Fibroblast of skin of left quadriceps (primary cell): ENCODE measurements at places on chromosomes 2 and 18.

GRCh38 chr2:122179492-122180165 lies 424.2 kb downstream of the TSN start:
- DNase-seq = no peak

- DNase-seq = no peak
Measured at GRCh38 chr2:231212329-231212845, 14.0 kb downstream of the ARMC9 start.

- no peak for DNase-seq
Measured at GRCh38 chr2:43958397-43959275, 37.2 kb downstream of the LRPPRC start.

- DNase-seq = no peak
Measured at GRCh38 chr2:223238301-223238700, 186.3 kb downstream of the KCNE4 start.

DNA sequence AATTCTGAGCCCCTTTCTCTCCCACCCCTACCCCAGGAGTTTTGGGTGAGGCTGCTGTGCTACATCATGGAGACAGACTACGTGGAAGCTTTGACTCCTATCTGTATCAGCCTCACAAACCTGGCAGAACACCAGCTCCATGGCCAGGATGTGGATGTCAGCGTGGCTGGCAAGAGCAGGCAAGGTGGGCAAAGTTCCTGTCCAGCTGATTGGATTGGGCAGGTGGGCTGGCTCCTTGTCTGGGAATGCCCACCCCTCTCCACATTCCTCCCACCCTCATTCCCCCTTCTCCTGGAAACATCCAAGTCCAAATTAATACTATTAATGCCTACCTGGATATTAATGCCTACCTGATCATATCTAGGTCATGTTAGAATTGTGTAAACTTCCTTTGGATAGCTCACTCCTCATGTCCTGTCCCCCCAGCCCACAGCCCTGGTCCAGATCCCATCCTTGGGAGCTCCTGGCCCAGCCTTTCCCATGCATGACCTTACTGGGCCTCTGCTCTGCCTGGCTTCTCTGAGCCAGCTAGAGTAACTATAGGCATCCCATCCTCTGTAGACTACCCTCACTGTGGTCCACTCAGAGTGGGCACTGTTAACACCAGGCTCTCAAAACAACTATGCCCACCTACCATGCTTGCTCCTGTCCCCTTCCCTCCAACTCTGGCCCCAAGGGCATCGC lies 24.1 kb downstream of the MROH2A start:
- no peak for DNase-seq

DNA sequence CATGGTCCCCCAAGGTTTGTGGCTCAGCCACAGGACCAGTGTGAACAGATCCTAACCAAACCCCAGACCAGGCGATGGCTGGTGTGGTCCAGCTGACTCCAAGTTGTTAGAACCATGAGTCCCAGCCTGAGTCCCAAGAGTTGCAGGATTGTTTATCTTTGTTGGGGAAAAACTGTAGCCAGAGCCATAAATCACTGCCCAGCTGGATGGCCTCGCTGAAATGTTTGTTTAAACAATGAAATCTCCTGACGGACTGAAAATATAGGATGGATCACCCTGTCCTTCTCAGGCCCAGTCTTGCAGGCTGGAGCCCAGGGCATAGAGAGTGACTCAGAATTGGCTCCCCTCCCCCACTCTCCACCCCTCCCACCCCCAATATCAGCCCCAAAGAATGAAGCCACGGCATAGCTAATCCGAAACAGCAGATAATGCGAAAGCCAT lies 36.4 kb downstream of the PKDCC start:
- DNase-seq = peak; percentile 73

DNA sequence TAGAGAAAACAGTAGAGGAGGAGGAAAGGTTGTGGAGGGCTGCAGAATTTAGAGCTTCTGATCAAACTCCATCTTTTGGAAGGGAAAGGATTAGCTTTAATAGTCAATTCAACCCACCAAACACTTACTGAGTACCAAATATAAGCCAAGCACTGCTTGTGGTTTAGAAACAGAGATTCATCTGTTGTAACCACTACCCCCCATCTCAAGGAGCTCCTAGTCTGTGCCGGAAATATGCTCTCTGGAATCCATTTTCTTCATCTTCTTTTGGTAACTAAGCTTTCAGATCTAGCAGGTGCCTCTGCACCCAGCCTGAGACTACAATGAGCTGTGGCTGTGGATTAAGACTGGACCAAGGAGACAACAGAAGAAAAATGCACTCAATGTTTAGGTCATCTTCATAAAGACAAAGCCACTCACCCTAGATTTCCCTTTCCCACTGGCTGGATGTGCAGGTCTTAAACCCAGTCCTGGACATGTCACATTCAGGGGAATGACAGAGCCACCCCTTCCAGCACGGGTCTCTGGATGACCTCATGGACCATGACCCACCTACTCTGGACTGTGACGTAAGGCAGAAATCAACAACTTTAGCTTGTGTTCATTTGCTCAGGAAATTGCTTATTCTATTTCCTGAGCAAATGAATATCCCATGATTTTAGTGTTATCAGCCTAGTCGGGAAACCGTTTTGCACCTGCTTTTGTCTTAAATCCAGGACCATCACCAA lies 52.9 kb downstream of the EPB41L3 start:
- DNase-seq = no peak

DNA sequence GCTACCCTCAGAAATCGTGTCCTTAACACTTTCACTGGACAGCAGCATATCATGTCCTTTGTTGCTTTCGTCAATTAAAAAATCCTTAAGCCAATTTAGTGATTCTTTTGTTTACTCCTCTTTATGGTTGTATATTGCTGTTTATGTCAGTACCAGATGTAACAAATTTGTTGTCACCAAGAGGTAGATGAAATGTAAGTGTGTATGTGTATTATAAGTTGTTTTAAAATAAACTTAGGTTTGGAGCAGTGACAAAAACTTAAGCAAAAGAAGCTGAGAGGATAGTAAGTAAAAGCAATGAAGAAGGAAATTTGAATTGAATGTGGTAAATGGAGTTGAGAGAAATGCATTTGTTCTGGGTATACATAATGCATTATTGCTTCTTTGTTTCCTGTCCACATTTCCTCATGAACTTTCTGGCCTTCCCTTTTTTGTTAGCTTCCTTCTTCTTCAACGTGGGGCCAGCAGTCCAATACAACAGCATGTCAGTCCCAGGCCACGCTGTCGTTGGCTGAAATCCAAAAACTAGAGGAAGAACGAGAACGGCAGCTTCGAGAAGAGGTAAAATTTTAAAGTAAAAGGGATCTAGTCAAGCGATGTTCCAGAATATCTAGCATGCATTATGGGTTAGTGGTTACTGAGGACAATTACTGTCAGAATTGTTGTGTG lies 30.5 kb upstream of the SNORC start:
- no peak for DNase-seq

GRCh38 chr2:196234672-196235071 lies 63.3 kb upstream of the STK17B start:
- no peak for DNase-seq

DNA sequence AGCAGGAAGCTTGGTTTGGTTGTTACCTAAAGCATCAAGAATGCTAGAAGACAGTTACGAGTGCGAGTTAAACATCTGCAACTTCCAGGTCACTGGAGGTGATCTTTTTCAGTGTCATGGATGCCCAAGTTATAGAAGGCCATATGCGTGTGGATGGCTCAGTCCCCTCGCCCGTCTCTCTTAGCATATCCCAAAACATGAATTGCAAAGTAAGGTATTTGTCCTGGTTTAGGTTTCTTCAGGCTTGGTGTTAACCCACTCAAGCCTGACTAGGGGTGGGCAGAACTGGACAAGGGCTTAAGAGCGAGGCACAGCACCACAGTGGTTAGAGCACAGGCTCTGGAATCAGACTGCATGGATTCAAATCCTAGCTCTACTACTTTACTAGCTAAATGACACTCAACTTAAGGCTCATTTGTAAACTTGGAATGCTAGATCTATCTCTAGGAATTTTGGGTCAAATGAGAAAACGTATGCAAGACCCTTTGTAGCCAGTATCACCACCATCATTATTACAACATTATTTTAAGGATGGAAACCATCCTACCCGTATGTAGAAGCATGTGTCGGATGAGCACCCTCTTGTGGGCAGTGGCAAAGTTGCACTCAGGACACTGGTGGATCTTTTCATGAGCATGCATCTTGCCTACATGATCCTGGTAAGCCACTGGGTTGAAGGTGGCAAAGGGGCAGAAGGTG lies 11.2 kb downstream of the ZNF142 start:
- peak; percentile 18 for DNase-seq

GRCh38 chr2:120934574-120935338 lies 199.1 kb downstream of the GLI2 start:
- DNase-seq = peak; percentile 75

DNA sequence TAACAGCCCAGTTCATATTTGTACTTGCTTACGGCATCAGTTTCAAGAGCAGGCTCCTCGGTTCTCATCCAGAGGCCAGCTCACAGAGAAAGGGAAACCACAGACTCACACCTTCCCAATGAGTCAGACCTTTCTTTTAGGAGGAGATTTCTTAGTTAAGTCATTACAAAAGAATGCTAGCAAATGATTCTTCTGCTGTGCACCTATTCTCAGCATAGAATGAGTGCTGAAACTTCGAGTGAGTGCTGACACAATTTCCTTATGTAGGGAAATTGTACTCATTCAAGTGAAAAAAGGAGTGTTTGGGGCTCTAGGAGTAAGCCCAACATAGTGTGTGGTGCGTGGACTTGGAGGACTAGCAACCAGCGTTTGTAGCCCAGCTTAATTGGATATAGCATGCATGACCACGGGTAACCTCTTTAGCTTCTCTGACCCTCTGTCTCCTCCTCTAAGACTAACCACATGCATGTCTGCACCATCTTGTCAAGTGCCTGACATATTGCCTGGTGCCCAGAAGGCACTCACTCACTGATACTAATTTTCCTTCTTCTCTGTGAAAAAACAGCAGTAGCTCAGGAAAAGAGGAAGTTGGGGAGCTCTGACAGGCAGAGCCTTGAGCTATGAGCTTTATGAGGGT lies 87.0 kb downstream of the ALPK2 start:
- DNase-seq = peak; percentile 94

GRCh38 chr2:27622921-27623384 lies 5.9 kb downstream of the CCDC121 start:
- peak; percentile 77 for DNase-seq

DNA sequence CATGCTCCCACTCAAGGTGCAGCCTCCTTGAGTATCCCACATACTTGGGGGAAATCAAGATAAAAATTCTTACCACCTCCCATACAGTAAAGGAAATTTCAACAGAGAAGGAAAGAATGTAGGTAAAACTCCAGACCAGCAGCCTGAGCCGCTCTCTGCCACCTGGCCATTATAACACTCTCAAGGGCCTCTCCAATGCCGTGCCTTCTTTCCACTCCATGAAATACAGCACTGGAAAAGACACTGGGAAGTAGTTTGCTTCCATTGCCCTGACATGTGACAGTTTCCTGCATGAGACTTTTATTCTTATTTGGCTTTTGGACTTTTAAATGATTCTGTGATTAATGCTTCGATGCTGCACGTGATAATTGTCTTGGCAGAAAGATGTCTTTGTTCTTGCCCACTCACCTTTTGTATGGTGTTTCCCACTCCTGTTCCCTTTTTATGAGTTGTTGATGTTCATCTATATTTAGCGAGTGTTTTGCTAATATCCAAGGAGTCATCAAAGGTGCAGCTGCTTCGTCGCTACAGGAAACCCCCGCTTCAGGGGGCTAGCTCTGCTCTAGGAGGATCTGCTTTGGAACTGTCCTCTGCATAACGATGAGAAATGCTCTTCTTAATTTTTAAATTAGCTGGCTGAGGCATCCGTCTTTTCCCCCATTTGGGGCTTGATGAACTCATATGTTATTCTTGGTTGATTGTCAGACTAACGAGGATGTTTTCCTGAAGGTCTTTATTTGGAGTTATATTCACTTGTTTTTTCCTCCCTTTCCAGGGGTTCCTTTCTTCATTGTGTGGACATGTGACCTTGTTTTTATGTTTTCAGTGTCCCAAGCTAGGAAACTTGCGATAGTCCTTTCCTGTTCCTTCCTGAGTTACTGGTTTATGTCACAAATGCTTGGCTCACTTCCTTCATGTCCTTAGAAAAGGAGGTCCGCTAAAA lies 179.4 kb downstream of the TXNL1 start:
- no peak for DNase-seq

DNA sequence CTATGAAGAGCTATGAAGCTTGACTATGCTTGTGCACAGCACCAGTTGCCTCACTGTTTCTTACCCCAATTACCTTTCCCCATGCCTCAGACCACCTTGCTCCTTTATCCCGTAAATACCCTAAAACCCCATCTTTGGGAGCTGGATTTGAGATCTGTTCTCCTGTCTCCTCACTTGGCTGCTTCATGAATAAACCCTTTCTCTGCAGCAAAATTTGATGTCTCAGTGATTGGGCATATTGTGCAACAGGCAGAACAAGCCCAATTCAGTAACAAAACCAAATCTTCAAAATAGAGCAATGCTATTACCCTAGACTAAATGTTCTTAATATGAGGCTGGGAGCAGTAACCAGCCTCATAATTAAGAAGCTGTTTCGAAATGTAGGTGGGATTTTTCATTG lies 3.5 kb upstream of the SSB start:
- DNase-seq = no peak

DNA sequence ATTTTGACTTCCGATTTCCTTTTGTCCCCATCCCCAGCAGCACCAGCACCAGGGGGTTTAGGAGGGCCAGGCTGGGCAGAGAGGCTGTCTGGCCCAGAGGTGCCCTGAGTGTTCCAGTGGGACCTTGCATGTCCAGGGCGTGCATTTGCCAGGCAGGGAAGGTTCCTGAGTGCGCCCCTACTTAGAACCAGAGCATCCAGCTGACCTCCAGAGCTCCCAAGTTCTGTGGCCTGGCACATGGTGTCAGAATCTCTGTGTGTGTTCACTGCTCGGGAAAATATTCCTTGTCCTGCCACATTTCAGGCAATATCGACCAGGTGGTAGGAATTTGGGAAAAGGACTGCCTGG lies 5.5 kb downstream of the SIX3 start:
- DNase-seq = no peak

- no peak for DNase-seq
Measured at GRCh38 chr2:122191331-122191730, 435.9 kb downstream of the TSN start.

DNA sequence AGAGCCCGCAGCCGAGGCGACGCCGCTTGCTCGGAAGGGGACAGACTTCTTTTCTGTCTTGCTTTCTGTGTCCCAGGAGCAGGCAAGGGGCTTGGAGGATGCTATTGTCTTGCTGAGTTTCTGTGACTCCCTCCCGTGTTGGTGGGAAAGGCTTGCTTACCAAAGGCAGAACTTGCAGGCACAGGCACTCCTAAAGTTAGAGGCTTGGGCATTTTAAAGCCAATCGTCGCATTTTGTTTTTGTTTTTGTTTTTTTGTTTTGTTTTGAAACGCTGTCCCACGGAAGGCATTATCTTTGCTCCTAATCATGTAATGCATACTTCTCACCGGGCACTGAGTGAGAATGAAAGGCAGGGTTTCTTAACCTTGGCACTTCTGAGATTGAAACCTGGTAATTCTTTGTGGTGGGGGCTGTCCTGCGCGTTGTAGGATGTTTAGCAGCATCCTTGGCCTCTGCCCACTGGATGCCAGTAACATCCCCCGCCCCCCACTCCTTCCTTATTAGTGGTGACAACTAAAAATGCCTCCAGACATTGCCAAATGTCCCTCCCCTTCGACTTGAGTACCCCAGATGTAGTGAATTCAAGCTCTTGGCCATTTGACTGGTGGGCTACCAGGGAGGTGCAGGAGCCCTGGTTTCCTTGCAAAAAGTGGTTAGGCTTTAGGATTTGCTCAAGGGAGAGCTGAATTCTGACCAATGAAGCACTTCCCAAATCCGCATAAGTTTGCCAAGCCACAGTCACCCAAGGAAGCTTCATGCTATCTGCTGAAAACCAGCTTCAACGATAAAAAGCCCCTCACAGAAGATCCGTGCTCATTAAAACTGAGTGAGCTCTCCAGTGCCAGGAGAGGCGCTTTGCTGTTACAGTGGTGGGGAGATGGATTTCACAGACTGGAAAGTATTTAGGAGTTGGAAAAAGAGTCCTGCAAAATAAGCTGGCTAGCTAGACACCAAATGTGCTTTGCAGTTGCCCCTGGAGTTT lies 1.2 kb downstream of the ANTXR1 start:
- no peak for DNase-seq
